ENCODE measurements at places on chromosomes 6 and 20.

DNA sequence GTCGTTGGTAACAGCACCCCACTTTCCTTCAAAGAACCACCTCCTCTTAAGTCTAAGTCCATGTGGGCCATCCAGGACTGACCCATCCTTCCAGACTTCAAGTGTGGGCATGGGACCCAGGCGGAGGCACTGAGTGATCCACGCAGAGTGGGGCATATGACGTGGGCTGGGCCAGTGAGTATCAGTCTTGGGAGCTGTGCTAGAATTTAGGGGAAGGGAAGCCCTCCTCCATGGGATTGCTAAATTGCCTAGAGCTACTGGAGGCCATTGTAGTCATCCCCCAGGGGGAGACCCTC lies 35.3 kb upstream of the KCNB1 start:
- no peak for DNase-seq

- no peak for DNase-seq
These were observed 68.8 kb upstream of the IYD start for GRCh38 chr6:150299873-150300485.

GRCh38 chr6:144284783-144285547 lies at the start of gene UTRN:
UTRN (plus strand) TSS chr6:144285335; CDS start chr6:144291829, 6,494 bp downstream.
- peak; percentile 85 for DNase-seq

DNA sequence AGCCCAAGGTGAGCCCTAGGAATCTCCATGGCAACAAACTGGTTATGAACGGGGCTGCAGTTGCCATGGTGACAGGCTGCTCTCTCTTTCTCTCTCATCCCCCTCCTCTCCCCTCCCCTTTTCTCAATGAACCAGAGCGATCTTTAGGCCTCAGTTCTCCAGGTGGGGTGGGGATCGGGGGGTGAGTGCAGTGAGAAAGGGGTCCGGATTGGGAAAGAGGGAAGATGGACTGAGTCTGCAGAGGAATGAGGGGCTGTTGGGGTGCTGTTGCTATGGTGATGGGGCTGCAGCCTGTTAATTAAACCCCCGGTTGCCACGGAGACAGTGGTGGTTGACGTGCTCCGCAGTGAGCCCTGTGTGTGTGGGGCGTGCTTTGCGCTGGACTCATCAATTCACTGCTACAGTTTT lies 3.6 kb upstream of the SLC12A5 start:
- no peak for DNase-seq

GRCh38 chr6:31450751-31451150 lies 47.2 kb upstream of the MICB start:
- no peak for DNase-seq

GRCh38 chr6:24272553-24272952 lies 85.3 kb downstream of the DCDC2 start:
- DNase-seq, result no peak

GRCh38 chr6:1395506-1395905 lies 6.1 kb downstream of the FOXF2 start:
- DNase-seq, result no peak

- no peak for DNase-seq
These were observed 50.9 kb downstream of the JARID2 start for GRCh38 chr6:15296735-15297134.

GRCh38 chr6:119142041-119142440 lies 63.6 kb upstream of the FAM184A start:
- no peak for DNase-seq

DNA sequence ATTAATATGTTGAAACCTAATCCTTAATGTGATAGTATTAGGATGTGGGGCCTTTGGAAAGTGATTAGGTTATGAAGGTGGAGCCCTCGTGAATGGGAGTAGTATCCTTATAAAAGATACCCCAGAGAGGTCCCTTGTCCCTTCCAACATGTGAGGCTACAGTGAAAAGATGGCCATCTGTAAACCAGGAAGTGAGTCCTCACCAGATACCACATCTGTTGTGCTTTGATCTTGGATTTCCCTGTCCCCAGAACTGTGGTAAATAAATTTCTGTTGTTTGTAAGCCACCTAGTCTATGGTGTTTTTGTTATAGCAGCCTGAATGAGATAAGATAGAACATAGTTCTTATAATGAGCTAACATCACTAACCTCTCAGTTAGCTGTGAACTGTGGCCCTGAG lies 16.6 kb upstream of the CALHM6 start:
- no peak for DNase-seq

GRCh38 chr20:2564406-2564805 lies 28.0 kb downstream of the TMC2 start:
- DNase-seq, result peak; percentile 8

- no peak for DNase-seq
These were observed 424.5 kb downstream of the GRIK2 start for GRCh38 chr6:101818051-101818450.

DNA sequence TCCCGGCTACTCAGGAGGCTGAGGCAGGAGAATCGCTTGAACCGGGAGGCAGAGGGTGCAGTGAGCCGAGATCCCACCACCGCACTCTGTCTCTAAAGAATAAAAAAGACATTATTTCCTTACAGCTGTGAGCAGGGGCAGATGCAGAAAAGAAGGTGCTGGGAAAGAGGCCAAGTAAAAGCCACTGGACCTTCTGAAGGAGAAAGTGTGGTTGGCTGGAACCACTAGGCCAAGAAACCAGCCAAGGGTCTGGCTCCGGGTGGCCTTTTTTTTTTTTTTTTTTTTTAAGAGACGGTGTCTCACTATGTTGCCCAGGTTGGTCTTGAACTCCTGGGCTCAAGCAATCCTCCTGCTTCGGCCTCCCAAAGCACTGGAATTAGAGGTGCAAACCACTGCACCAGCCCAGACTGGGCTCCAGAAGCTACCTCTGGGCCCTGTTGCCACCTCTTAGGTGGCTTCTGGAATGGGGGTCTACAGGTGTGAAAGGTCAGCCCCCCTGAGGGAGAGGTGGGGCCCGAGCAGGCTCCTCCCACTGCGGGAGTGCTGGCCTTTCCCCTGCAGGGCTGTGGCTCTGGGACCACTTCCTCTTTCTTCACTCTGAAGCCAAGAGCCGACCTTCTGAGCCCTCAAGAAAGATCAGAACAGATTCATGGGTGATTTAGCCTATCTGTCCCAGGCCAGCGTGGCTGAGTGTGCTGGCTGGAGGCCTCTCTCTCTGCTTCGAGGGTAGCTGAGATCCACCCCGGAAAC lies at the start of gene FGD2:
FGD2 (plus strand) TSS at position 595 of the 750 bp plus-strand sequence. CDS start 163 bp downstream, outside the sequence.
- no peak for DNase-seq

DNA sequence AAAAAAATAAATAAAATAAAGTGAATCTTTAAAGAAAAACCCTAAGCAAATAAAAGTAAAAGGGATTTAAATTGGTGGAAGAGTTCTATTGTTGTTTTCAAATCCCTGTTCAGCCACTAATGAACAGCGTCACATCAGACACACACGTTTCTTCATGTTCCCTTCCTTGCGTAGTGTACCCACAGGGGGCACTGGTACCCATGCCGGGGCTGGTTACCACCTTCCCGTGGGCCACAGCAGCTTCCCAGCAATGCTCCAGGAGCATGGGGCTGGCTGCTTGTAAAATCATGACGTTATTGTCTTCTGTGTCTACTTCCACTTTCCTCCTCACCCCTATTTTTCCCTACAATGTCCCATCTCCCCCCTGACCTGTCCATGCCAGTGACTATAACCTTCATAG lies 988.7 kb downstream of the KIF16B start:
- no peak for DNase-seq

GRCh38 chr20:13221673-13222318 lies 722 bp downstream of the ISM1 start:
- DNase-seq, result peak; percentile 75

DNA sequence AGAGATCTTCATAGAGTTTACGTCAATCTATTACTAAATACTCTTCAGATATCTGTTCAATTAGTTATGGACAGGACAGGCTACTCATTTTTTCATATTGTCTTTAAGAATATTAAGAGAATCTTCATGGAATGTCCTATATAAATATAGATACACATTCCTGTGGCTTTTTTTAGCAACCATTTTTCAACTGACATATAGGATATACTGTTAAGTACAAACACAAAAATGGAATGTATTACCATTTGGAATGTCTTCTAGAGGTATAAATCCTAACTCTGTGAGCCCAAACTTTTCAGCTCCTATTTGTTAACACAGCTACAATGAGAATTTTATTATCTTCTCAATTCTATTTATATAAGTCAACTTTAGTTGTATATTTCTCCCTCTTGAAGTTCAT lies 239.6 kb upstream of the DEFB112 start:
- DNase-seq, result no peak

DNA sequence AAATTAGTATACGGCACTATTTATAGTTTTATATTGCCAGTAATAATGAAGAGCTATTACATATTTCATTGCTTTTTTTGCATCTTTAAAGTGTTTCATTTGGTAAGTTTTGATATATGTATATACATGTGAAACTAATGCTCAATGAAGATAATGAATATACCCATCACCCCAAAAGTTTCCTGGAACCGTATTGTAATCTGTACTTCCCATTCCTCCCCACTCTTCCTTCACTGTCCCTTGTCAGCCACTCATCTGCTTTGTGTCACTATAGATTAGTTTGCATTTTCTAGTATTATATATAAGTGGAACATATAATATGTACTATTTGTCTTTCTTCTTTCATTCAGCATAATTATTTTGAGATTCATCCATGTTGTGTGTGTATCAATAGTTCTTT lies 10.3 kb upstream of the TBC1D32 start:
- DNase-seq, result no peak

- no peak for DNase-seq
These were observed 82.9 kb upstream of the PRND start for GRCh38 chr20:4638826-4639225.

- no peak for DNase-seq
These were observed 336.0 kb downstream of the DHX35 start for GRCh38 chr20:39298121-39298520.

DNA sequence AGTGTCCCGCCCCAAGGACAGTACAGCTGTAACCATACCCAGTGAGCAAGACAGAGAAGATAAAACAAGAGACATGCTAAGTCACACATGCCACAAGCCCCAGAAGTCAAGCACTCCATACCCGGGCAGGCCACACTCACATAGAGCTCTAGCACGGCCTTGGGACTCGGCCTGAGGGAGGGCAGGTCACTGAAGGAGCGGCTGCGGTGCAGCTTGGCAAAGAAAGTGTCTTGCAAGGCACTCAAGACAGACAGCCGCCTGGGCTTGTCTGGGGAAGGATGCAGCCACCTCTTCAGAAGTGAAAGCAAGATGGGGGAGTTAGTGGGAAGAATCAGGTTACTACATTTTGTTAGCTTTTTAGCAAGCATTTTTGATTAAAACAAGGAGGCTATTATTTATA lies 48.7 kb upstream of the ARMH2 start:
- no peak for DNase-seq

GRCh38 chr20:20568604-20569205 lies 143.7 kb downstream of the RALGAPA2 start:
- peak; percentile 24 for DNase-seq

DNA sequence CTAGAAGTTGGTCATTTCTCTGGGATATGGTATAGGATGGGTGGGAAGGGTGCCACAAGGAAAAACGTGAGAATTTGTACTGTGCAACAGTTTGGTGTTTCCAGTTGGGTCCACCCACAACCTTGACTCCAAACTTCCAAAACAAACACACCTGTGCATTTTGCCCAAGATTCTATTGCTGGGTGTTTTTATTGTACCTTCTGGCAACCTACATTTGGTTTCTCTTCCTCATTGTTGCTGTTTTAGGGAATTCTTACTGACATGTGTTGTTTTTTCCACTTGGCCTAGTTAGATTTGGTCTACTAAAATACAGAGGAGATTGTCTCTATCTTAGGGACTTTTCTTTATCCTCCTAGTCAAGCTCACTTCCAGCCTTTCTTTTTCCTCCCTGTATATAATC lies 16.7 kb downstream of the TULP4 start:
- DNase-seq, result no peak

GRCh38 chr6:20197251-20197650 lies 15.0 kb downstream of the MBOAT1 start:
- DNase-seq, result no peak

DNA sequence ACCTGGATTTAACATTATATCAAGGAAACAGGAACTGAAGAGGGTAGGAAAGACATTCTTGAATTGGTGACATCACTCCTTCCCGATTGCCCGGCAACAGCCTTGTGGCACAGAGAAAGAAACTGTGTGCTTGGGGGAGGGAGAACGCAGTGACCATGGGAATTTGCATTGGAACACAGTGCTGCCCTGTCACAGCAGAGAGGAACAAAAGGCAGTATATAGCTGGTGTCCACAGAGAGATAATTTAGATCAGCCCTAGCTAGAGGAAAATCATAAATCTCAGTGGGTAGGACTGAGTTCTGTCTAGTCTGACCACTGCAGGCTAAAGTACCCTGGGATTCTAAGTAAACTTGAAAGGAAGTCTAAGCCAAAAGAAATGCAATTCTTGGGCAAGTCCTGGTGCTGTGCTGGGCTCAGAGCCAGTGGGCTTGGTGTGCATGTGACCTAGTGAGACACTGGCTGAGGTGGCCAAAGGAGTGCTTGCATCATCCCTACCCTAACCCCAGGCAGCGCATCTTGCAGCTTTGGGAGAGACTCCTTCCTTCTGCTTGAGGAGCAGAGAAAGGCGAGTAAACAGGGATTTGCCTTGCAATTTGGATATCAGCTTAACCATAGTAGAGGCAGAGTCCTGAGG lies 697.6 kb downstream of the HACE1 start:
- DNase-seq, result no peak

DNA sequence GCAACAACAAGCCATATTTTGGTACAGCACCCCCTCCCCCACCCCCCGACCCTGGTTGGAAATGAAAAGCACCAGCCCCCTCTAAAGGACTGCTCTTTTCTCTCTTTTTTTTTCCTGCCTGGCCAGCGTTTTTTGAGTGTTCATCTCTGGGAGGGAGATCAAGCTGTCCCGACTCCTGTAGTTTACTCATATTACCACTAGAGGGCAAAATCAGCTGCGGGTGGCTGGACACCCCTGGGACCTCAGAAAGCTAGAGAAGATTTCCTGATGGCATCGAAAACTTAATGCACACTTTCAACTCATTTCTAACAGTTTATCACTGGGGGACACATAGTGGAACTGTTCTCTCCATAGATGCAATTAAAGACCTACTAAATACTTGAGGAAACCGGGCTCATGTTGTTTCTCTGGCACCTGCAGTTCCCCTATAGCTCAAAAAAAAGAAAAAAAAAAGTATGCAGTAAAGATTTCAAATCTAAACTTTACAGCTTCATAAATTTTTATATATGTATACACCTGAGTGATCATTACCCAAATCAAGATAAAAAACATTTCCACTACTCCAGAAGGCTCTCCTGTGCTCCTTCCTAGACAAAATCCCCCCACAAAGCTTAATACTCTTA lies 24.4 kb downstream of the CNBD2 start:
- DNase-seq, result peak; percentile 44

DNA sequence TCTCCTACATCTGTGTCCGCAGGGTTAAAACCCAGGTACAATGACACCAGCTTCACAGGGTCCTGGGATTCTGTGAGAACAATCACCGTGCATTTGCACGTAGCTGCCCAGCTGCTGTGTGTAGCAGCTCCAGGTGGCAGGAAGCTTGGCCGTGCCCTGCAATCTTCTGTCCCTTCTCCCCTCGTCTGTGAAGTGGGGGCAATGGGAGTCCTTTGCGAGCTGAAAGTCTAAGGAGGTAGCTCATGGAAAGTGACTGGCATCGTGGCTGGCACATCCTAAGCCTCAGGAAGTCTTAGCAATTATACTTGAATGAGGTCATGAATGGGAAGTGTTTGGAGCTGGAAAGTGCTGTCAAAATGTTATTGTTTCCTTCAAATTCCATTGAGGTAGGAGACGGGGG lies 137.1 kb downstream of the SMOC2 start:
- DNase-seq, result no peak

GRCh38 chr6:159815410-159815809 lies 15.3 kb downstream of the PNLDC1 start:
- no peak for DNase-seq

Data from nephron progenitor cell (in vitro differentiated cells).